Activated T-cell treated with anti-CD3 and anti-CD28 coated beads, Interleukin-2, amount 50 U/mL, for 48 hours (primary cell): ENCODE measurements at places on chromosomes 4 and X.

DNA sequence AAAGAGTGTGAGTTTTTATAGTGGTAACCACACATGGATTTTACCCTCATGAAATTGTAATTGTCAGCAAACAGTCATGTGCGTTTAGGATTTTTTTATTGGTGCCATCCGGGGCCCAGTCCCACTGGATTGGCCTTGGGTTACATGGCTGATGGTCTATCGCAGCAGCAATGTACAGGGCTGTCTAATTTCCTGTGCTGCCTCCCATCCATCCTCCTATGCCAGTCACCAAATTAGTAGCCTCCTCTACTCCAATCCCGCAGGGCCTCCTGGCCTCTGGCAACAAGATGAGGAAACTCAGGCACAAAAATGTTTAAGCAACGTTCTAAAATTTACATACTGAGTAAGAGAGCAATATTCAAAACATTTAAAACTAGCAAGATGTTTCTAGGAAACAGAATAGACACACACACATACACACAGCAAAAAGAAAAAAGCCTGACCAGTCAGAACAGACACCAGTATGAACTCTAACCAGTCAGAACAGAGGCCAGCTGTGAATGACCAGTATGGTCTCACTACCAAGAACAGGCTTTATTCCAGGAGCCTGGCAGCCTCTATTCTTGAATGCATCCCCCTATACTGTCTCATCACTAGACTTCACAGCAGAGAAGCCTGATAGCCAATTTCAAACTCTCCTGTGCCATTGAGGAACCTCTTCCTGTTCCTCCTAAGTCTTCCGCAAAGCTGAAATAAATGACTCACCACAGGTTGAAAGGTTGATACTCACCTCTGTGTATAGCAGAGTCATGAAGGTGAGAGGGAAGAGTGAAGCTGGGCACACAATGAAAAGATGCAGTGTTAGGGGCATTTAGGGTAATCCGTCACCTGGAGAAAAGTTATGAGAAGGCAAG, 42.6 kb downstream of the CHRNA9 start:
- DNase-seq: no peak

DNA sequence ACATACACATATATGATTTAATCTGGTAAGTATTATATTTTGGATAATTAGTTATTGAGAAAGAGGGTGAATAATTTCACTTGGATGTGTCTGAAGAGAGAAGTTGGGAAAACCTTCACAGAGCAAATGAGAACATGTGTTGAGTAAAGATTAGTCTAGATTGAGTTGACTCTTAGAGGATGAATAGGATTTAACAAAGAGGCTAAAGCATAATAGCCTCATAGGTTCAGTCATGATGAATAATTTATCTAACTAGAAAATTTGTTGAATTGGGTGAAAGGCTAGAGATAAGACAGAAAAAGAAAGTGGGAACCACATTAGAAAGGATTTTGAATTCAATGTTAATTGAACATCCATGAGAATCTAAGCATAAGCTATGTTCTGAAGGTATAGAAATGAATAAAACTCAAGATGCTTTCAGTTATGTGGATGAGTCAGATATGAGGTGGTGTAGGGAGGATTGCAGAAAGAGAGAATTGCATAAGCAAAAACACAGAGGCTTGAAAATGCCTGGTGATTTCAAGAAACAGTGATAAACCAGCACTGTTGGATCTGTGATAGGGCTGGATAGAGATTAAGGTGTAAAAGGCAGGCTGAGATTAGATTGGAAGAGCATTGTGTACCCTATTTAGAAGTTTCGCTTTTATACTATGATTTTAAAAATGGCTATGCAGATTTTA, 207.6 kb upstream of the NR3C2 start:
- DNase-seq: no peak

DNA sequence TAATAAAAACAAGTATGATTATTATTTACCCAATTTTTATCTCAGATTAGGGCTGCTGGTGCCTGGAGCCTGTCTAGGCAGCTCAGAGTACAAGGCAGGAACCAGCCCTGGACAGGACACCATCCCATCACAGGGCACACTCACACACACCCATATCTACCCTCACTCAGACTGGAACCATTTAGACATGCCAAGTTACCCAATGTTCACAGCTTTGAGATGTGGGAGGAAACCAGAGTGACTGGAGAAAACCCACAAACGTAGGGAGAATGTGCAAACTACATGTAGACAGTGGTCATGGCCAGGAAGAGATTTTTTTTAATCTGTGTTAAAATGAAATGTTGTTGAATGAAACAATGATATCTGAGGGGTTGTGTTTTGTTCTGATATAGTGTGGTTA, 35.7 kb upstream of the ADGRA3 start:
- DNase-seq: no peak

- DNase-seq: no peak
Observed at GRCh38 chr4:89298788-89299152, 8.8 kb downstream of the GPRIN3 start.

DNA sequence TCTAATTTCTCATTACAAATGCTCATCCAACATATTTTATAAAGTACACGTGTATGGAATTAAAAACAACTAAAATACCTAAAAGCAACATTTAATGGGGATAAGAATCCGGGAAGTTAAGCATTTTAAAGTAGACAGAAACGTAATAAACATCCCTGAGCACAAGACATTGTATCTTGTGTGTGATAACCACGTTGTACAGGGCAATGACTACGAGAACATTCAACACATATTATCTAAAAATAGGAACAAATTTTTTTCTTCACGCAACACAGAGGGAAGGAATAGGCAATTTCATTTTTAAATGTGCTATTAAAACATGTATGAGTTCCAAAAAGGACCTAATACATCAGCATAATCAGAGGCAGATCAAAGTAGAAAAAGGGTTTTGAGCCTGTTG, 49.5 kb downstream of the AMMECR1 start:
- no peak for DNase-seq

DNA sequence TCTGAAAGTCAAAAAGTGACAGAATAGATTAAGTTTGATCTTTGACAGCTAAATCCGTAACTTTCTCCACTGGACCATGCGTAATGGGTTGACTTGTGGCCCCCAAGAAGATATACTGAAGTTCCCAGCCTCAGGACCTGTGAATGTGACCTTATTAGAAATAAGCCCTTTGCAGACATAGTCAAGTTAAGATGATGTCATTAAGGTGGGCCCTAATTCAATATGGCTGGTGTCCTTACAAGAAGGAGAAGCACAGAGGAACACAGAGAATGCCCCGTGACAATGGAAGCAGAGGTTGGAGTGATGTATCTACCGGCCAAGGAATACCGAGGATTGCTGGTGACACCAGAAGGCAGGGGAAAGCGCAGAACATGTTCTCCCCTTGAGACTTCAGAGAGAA, 14.4 kb downstream of the ENPP6 start:
- no peak for DNase-seq

DNA sequence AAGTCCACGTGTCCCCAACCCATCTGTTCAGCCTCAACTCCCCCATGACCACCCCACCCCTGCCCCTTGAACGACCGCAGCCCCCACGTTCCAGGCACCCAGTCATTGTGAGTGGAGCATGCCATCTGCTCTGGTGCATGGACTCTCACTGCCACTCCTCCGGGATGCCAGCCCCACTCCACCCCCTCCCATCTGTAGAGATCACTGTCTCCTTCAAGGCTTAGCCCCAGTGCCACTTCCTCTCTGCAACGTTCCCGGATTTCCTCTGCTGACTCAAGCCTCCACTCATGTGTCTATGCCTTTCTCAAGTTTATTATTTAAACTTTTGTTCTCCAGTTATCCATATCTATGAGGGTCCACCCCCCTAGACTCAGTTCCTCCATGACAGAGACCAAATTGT, 54.0 kb downstream of the MAML3 start:
- DNase-seq: no peak

DNA sequence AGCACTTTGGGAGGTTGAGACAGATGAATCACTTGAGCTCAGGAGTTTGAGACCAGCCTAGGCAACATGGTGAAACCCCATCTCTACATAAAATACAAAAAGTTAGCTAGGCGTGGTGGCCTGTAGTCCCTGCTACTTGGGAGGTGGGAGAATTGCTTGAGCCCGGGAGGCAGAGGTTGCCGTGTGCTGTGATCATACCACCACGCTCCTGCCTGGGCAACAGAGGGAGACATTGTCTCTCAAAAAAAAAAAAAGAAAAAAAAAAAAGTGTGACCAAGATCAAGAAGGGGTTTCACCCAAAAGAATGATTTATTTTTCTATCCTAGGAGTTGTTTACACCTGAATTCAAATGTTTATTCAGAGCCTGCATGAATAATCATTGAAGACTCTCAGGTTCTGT, 572.4 kb upstream of the GALNT7 start:
- DNase-seq: no peak
